ENCODE measurements at places on chromosomes 2 and 18.

- no peak for DNase-seq
Measured at GRCh38 chr2:66733364-66733999, 298.6 kb downstream of the MEIS1 start.

DNA sequence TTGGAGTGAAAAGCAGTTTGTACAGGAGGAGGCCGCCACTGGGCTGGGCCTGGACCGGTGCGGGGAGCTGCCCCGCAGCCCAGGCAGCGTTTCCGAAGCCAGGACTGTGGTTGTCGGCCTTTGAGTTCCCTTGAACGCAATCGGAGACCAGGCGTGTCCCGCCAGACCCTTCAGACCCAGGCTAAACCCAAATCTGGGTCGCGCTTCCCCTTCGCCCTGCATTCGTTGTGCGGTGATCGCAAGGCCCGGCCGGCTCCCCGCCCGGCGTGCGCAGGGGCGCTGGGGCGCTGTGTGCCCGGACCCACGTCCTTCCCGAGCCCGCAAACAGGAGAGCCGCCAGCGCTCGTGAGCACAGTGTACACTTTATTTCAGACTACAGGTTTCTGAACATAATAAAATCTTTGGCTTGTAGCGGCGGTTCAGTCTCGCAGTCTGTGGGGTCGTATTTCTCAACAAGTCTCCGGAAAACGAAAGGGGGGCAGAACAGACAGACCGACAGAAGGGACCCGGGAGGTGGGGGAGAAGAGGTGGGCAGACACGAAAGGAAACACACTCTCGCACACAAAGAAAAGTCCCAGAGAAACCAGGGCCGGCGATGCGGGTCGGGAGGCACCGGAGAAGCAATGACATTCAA lies 5.5 kb downstream of the EN1 start:
- no peak for DNase-seq

GRCh38 chr18:46502444-46502843 lies 154.6 kb downstream of the LOXHD1 start:
- no peak for DNase-seq

DNA sequence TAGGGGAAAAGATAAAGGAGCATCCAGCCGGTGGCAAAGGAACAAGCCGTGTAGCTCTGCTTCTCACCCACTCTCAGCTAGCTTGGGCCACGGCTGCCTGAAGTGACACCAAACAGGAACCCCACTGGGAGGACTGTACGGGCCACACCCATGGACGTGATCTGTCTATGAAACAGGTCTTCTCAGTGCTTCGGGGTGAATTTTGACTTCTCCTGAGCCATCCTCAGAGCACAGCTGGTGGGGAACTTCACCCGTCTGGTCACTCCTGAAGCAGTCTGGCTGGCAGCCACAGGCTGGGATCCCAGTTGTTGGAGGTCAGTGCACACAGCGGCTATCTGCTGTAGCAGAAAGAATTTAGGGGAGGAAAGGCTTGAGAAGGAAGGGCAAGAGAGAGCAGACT lies 223.8 kb downstream of the FAM210A start:
- DNase-seq, result no peak

- DNase-seq, result no peak
Measured at GRCh38 chr18:12837747-12838146, 46.3 kb downstream of the PTPN2 start.

DNA sequence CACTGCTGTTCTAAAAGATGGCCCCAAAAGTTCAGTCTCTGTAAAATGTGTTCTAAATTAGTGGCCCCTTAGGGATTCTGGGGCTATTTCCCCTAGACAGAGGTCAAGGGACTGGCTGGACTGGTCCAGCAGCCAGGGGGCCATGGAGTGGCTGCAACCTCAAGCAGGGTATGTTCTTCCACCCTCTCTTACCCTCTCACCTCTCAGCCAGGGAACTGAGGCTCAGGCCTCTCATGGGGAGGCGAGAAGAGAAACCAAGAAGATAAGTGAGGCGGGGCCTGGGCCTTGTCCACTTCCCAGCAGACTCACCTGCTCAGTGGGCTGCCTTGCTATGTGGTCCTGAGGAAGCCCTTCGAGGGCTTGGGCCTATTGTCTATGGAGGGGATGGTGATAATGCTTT lies 339.7 kb downstream of the MYCN start:
- no peak for DNase-seq

All from GF-D8 (cell line).